ENCODE measurements at places on chromosomes 1 and 21.

- DNase-seq = no peak
Observed at GRCh38 chr1:24098943-24099638, 12.8 kb downstream of the MYOM3 start.

GRCh38 chr21:29305561-29305960 lies 6.8 kb downstream of the BACH1 start:
- DNase-seq = no peak

- no peak for DNase-seq
Observed at GRCh38 chr1:214305164-214305751, 24.3 kb downstream of the SMYD2 start.

DNA sequence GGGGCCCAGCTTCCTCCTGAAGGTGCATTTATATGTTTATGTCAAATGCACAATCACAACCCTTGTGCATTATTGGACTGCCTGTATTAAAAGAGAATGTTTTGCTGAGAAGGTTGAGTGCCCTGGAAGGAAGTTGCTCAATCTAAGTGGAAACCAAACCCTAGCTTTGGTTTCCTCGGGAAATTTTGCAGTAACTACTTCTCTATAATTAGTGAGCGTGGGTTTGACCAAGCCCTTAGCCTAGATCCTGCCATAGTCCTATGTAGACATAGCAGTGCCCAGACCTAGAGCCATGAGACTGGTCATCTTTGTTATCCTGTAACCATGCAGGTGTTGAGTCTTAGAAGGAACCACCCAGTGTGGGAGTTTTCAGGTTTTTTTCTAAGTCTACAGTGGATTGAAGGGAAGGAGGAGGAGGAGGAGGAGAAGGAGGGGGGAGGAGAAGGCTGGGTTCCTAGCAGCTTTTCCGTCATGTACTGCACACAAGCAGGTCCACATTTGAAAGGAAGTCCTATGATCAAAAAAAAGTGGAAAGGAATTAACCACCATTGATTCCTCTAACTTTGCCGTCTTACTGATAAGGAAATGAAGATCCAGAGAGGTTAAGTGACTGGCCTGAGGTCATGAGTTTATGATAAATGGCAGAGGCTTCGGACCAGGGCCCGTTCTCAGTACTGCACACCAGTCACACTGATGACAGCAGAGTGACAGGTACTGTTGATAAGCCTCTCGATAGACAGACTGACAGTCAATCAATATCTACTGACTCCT lies 72.2 kb upstream of the LYST start:
- no peak for DNase-seq

DNA sequence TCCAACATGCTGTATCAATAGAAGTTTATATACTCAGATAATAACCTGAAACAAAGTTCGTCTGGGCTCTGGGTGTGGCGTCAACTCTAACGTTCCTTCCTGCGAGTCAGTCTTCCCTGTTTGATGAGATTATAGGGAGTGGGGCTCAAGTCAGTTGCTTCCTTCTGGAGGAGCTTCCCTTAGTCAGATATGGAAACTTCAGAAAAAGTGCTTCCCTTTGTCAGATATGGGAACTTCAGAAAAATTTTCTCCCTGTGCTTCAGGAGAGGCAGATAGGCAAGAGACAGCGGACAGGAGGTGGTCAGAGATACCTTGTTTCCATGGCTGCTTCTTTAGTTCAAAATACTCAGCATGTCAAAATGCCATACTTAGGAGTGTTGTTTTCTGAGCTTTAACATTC lies 51.1 kb upstream of the PRDX6 start:
- no peak for DNase-seq

GRCh38 chr1:167137332-167137781 lies 43.5 kb downstream of the STYXL2 start:
- DNase-seq = no peak

DNA sequence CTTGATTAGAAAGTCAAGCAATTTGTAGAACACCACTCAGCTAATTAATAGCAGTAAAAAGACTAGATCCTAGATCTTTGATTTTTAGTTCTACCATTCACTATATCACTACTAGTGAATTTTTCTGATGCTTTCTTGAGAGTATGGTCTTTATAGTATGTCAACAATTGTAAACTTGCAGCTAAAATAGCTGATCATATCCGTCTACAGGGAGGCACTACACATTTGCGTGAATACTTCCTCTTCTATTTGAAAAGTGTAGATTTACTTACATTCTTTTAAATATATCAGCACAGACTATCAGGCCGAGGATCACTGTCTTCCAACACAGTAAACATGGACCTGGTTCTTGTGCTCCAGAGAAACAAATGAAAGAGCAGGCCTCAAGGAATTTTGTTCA lies 18.6 kb upstream of the PTPRC start:
- no peak for DNase-seq

DNA sequence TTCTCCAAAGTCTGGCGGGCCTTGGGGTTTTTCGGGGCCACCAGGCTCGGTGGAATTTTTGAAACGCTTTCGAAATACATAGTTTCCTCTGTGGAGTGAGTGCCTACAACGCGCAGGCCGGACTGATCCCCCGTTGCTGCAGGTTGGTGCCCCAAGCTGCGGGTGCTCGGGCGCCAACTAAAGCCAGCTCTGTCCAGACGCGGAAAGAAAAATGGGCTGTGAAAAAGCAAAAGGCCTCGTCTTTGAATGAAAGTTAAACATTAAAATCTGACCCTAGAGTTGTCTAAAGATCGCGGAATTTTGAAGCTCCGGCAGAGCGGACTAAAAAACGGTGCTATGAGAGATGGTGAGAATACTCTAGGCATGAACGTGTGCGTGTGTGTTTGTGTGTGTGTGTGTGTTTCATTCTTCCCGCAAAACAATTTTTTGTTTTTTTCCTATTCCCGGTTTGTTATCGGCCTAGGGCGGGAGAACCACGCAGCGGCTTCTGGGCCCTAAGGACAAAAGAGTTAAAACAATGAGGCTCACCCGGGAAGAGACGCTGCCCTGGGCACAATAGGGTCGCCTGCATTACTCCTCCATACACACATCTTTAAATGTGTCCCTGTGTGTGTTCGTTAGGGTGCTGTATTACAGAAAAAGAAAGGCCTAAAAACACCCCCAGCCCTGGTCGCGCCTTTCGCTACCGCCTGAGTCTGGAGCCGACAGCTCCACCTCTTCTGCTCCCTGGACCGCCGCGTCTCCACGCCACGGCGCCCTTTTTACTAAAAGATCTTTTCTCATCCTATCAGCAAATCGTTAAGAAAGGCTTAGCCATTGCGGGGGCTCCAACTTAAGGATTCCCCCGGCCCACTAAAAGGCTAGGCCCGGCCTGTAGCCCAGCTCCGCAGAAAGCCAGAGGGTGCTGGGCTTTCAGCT lies 3.2 kb downstream of the TBX15 start:
- DNase-seq = no peak

DNA sequence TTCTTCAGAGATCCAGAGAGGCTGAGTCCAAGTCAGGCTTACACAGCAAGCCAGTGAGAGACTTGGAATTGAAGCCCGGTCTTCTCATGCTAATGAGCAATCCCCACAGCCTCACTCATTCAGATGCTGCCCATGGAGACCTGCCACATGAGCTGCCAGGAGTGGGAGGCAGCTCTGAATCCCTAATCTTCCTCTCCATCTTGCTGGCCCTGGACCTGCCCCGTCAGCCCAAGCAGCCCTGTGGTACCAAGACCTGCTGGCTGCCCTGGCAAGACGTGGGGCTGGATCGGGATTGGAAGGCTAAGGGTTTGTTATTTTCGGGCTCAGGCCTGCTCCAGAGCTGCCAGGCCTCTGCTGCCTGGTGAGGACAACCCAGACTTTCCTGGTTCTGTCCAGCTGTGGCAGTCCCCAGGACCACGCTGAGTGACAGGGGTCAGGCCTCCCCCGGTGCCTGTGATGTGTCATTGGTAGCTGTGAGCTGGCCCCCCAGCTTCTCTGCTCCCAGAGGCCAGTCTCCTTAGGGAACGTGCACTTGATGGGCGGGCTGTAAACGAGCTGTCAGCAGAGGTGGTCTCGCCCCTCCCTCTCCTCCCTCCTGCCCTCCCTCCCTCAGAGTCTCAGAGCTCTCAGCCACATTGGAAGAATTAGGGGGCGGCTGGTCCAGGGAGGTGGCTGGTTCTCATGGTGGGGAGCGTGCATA lies 135.0 kb downstream of the FOXD2 start:
- DNase-seq = no peak
